Activated CD4-positive, alpha-beta memory T cell treated with anti-CD3 and anti-CD28 coated beads for 36 hours (primary cell): ENCODE measurements at places on chromosomes 16 and 17.
A peak's percentile ranks its signal among the peaks of the same experiment; 100 is the strongest.

DNA sequence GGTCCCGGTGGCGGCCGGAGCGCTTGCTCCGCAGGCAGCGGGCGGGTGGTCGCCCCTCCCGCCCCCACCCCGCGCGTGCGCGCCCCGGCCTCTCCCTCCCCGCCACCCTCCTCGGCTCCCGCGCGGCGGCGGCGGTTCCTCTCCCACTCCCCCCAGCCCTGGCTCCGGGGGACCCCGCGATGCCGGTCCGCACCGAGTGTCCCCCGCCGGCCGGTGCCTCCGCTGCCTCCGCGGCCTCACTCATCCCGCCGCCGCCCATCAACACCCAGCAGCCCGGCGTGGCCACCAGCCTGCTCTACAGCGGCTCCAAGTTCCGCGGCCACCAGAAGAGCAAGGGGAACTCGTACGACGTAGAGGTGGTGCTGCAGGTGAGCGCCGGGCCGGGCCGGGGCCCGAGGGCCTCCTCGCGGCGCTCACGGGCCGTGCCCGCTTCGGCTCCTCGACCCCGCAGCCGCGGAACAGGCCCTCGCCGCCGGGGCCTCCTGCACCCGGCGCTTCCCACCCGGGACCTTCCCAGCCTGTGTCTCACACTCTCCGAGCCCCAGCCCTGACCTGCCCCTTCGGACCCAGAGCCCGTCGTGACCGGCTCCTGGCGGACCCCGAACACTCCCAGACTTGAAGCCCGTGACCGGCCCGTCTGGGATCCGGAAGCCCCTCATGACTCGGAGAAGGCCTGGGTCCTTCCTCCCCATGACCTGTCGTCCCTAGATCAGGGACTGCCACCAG lies 490 bp downstream of the GID4 start:
- DNase-seq = no peak
- peaks cover 40% of the 10 kb centered on the region for H3K4me1 ChIP-seq
- peak overlapping the region; percentile 92 for H3K4me3 ChIP-seq
- no peaks in the 10 kb centered on the region for H3K27me3 ChIP-seq

DNA sequence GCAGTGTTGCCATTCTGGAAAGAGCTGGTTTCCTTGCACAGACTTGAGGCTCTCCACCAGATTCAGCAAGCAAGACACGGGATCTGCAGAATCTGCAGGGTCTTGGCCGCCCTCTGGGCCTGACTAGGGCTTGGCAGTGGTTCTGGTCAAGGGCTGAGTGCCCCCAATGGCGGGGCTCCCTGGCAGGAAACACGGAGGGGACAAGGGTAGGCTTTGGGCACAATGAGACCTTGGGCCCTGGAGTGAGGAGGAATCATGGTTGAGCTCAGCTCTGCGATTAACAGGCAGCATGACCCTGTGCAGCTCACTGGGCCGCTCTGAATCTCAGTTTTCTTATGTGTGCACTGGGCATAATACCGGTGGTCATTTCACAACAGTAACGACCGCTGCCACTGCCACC lies 249.9 kb downstream of the GSG1L start:
- H3K27me3 ChIP-seq = peaks cover 10% of the 10 kb centered on the region
- DNase-seq = no peak
- H3K4me3 ChIP-seq = no peak overlapping the region
- no peaks in the 10 kb centered on the region for H3K36me3 ChIP-seq
- H3K27ac ChIP-seq = no peak overlapping the region

GRCh38 chr16:13961099-13961811 lies 41.3 kb downstream of the ERCC4 start:
- no peak overlapping the region for H3K27ac ChIP-seq
- H3K4me3 ChIP-seq = no peak overlapping the region
- peaks cover 17% of the 10 kb centered on the region for H3K4me1 ChIP-seq
- no peak for DNase-seq

GRCh38 chr17:67624886-67625656 lies 92.7 kb upstream of the NOL11 start:
- no peaks in the 10 kb centered on the region for H3K27me3 ChIP-seq
- no peak for DNase-seq
- peaks cover 2% of the 10 kb centered on the region for H3K4me1 ChIP-seq
- H3K36me3 ChIP-seq = no peaks in the 10 kb centered on the region
- H3K4me3 ChIP-seq = no peak overlapping the region
- no peak overlapping the region for H3K27ac ChIP-seq

DNA sequence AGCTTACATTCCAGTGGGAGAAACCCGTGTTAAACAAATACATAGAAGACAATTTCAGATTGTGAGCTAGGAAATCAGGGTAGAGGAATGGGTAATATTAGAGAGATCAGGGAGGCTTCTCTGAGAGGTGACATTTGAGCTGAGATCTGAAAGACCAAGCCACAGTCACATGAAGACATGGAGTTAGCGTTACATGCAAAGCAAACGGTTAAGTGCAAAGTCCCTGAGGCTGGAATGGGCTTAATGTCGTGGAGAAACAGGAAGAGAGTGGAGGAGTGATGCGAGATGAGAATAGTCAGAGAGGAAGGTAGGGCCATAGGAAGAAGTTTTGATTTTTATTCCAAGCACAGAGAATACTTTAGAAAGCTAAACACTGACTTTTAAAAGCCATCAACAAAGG lies 246.1 kb downstream of the IRX3 start:
- H3K27ac ChIP-seq = no peak overlapping the region
- peaks cover 19% of the 10 kb centered on the region for H3K36me3 ChIP-seq
- no peak for DNase-seq
- no peaks in the 10 kb centered on the region for H3K27me3 ChIP-seq
- no peaks in the 10 kb centered on the region for H3K4me1 ChIP-seq
